CD4-positive, alpha-beta T cell treated with Interleukin-15 for 4 hours (primary cell): ENCODE measurements at places on chromosomes 13 and 19.

DNA sequence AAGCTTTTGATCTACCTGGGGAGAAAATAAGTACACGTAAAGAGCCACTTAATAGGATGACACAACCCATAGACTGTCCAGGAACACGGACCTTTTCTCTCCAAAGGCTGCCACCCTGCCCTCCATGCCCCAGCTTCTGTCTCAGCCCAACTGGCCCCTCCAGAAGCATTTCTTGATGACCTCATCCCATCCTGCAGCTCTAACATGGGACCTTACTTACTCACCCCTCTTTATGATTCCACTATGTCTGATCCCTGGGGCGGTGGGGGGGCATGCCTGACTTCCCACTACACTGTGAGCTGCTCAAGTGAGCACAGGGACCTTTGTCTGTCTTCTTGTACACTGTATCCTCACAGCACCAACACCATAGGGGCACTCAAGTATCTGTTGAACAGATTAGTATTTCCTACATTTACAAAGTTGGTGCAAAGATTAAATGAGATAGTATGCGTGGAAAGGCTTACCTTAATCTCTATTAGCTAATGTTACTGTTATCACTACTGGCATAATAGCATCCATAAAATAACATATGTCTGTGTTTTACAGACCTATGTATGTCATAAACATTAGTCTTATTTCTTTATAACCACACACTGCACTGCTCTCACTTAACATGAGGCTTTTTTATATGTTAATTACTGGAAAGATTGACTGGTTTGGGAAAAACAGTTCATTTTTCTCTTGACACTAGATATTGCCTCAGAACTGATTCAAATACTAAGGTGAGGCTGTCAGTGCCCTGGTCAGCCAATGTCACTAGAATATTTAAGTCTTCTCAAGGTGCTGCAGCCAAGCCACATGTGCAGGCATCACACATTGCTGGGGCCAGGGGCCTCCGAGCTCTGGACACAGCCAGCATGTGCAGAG, 100.9 kb downstream of the FOXO1 start:
- DNase-seq = no peak

DNA sequence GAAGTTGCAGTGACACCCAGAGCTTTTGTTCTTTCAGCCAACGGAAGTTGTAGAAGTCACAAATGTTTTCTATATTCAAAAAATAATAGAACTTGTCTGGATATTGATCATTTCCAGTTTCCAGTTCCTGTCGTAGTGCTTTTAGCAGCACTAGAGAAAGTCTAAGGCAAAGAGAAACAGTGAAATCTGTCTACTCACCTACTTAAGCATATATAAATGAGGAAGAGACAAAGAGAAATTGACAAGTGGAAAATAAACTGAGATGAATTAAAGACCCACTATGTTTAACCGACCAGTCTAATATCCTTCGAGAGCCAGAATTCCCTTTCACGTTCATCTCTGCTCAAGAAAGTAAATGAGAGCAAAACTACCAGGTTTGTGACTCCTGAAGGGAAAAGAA, 36.7 kb downstream of the DACH1 start:
- no peak for DNase-seq

DNA sequence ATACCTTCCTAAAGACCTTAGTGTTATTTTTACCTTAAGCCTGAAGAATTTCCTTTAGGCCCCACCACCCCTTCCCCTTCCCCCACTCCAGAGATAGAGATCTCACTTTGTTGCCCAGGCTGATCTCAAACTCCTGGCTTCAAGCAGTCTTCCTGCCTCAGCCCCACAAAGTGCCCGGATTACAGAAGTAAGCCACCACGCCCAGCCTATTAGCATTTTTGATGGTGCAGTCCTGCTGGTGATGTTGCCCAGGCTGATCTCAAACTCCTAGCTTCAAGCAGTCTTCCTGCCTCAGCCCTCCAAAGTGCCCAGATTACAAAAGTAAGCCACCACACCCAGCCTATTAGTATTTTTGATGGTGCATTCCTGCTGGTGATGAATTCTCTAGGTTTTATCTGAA, 22.0 kb downstream of the ZNF567 start:
- DNase-seq = no peak

DNA sequence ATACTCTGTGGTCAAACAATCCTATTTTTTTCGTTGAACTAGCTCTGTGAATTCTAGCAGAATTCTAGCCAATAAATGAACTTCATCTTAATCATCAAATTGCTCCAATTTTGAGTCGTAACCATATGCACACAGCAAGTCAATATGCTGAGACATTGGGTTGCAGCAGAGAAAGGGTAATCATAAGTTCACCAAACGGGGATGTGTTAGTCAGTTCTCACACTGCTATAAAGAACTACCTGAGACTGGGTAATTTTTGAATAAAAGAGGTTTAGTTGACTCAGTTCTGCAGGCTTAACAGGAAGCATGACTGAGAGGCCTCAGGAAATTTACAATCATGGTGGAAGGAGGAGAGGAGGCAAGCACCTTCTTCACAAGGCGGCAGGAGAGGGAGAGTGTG, 67.7 kb upstream of the ABCC4 start:
- no peak for DNase-seq

GRCh38 chr19:17491287-17491686, 20.2 kb upstream of the PGLS start:
- DNase-seq = no peak

DNA sequence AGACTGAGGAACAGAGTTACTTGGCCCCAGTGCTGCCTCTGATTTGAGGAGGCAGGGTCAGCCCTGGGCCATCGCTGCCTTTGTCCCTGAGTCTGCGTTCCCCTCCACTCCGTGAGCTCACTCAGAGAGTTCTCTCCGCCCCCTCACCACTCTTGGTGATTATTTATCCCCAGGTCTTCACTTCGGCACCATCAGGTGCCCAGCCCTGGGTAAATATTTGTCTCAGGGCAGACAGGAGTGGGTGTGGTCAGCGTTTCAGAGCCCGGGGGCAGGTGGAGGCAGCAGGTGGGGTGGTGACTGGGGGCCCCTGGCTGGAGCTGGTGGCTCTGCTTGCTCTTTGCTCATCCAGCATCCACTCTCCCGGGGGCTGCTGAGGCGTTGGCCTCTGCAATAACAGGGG, 20.6 kb downstream of the PPP1R37 start:
- no peak for DNase-seq

DNA sequence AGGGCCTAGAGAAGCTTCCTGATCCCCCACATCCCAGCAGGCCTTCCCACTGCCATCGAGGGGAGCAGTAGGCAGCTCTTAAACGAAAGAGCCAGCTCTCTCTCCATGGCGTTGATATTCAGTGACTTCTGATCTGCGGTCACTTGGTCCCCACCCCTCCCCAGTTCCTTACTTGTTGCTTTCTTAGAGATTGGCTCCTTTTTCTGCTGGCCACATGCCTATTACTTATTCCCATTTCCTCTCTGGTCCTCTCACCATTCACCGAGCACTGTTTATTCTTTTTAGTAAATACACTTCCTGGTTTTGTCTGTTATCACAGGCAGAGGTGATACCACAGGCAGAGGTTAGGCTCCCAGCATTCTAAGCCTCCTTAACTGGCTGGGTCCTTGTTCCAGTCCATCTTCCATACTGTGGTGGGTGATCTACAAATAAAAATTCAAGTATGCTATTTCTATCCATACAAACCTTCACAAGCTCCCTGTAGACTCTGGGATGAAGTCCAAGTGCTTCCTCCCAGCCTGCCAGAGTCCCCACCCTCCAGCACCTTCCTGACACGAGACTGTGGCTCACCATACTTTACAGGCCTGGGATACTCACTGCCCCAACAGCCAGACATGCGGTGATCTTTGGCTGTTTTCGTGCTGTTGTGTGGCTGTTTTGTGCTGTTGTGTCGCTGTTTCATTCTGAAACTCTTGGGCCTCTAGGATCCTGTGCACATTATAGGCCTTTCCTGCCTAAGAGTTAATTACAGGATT, 315.9 kb downstream of the ATP8A2 start:
- no peak for DNase-seq

DNA sequence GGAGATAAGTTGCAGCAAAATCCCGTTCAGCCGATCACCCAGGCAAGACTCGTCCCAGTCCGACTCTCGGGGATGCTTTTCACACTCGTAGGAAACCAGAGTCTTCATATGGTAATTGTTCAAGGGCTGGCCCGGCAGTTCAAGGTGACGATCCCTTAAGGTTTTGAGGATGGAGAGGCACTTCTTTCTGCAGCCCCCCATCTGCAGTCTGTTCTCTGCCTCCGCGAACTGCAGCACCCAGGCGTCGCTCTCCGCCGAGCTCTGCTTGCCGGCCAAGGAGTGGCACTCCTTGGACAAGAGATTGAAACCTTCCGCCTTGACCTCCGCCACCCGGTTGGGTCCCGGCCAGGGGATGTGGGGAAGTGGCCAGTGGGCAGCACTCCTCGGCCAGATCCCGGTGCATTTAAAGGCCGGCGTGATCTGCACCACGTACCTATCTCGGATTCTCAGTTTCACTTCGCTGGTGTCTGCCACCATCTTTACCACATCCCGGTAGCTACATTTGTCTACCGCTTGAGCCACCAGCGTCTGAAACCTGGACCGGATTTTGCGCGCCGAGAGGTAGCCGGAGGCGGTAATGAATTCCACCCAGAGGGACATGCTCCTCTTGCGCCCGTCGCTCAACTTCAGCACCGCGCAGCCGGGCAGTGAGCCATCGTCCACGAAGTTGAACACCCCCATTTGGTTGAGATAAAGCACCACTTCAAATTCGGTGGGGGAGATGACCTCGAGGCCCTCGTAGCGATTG, 1.1 kb downstream of the MAB21L1 start:
- DNase-seq = no peak

DNA sequence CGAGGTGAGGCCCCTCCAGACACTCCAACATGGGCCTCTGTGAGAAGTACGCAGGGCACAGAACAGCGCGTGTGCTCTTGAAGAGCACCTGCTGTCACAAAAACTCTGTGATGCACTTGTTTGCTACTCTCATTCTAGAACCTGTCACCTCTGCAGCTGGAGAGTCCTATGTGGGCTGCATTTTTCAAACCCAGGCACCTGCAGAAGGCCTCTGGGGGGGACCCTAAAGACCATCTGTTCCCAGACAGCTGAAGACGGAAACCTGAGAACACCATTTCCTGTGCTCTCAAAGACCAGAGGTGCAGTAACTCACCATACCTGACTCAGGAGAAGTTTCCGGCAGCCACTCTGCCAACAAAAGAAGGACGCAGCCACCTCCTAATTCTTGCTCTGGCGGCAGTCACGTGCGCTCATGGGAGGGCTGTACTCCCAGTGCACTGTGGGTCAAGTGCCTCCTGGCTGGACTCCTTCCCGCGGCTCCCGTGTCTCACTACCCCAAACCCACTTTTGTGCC, 28.1 kb downstream of the RANBP3 start:
- DNase-seq = peak; percentile 41

DNA sequence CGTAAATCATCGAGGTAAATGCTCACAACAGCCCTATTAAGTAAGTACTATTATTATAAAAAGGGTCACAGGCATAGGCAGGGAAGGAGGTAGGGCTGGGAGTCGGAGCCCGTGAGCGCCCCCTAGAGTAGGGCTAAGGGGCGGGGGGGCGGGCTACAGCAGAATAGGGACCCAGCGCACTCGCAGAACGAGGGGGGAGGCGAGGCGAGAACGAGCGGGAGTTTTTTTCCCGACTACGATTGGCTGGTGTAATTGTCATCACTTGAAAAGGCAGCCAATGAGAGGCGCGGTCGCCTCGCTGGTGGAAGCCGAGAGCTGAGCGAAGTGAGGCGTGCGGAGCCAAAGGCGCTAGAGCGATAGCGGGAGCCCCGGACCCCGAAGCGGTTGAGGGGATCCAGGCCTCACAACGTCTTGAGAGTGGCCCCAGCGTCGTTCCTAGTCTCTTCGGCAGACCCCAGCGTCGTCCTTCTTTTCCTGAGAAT, 24.2 kb downstream of the KEAP1 start:
- peak; percentile 92 for DNase-seq

GRCh38 chr13:109494925-109495369, 291.4 kb downstream of the IRS2 start:
- DNase-seq = no peak

- DNase-seq = no peak
Measured at GRCh38 chr13:62678039-62678438, 1262.4 kb upstream of the PCDH20 start.

DNA sequence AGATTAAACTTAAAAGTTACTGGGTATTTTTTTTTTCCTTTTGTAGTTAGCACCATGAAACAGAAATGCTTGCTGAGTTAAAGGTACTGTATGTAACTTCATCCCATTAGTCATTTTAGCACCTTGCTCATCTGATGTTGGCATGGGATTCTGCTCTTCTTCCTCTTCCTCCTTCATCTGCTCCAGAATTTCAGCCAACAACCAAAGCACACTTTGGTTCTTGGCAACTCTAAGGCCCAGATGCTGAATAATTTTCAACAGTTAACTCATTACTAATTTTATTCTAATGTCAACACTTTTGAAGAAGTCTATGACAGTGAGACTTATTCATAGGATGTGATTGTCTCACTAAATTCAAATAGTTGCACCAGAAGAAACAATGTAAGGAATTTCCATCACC, 359.2 kb downstream of the KCTD12 start:
- DNase-seq = no peak

DNA sequence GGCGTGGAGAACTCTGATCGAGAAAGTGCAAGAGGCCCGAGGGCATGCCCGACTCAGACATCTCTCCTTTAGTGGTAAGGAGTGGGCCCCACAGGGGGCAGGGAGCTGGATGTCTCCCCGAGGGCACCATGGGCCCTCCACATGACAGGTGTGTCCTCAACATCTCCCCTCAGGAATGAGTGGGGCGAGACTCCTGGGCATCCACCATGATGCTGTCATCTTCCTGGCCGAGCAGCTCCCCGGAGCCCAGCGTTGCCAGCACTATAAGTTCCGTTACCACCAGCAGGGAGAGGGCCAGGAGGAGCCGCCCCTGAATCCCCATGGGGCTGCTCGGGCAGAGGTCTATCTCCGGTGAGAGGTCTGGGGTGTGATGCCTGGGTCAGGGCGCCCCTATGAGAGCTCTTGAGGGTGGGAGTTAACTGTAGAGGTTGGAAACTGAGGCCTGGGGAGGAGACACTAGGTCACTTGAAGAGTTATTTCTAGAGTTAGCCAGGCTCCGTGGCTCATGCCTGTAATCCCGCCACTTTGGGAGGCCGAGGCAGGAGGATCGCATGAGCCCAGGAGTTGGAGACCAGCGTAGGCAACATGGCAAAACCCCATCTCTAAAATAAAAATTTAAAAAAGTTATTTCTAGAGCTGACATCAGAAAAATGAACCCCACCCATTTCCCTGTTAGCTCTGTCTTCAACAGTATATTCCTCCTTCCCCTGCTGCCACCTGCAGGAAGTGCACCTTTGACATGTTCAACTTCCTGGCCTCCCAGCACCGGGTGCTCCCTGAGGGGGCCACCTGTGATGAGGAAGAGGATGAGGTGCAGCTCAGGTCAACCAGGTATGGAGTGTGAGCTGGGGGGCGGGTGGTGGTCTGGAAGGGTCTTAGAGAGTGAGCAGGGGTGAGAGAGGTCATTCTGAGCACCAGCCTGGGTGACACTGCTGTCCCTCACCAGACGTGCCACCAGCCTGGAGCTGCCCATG, 5.1 kb downstream of the IGFLR1 start:
- DNase-seq = no peak

DNA sequence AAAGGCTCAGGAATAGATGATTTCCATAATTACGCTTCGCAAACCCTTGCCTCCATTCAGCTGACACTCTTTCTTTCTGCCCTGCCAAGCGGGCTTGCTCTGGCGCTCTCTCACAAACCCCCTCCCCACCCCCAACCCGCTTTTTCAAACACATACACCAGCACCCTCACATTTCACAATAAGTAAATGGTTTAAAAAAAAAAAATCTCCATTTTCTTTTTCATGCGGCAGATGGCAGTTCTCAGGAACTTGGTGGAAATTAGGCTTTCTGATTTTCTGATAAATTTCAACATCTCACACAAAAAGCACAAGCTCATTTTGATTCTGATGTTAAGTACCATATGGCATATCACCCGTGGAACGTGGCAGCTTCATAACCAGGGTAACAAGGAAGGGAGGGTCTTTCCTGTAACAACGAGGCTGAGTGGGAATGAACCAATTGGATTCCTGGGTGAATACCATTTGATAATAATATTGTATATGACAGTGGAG, 43.8 kb downstream of the C13orf42 start:
- no peak for DNase-seq
